ENCODE measurements at places on chromosomes 7 and 10. TPM values are rescaled to one million over a fixed set of nuclear protein-coding genes. Genes with fewer than 3 reads are reported as not detected.

DNA sequence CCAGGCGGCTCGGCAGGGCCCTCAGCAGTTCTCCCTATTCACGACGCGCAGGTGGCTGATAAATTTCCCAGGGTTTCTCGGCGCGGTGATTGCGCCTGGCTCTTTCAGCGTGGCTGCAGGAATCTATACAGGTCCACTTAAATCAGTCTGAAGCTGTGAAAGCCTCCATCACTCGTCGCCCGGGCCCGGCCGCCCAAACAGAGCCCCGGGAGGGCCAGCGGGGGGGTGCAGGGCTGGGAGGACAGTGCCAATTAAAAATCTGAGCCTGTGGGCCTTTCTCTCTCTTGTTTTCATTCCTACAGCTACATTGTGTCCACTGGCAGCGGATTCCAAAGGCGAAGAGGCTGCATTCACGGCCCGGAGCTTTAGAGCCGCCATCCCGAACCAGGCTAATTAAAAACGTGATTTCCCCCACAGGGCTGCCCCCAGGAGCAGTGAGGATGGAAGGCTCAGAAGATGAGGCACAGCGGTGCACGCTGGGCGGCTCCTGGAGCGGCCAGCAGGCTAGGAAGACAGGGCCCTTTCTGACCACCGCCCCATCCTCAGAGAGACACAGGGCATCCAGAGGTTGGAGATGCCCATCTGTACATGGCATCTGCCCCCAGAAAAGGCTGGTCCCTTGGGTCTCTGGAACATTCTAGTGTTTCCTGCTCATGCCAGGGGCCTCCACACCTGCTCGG is 100.7 kb downstream of the FAM53B start:
- no peak for DNase-seq

- no peak for DNase-seq
Measured at GRCh38 chr10:37754538-37755323, 102.7 kb downstream of the ZNF248 start.

GRCh38 chr7:99111591-99111990 is 32.3 kb downstream of the SMURF1 start:
- DNase-seq, result no peak

GRCh38 chr7:40220421-40220911 is 85.7 kb downstream of the SUGCT start:
- no peak for DNase-seq

GRCh38 chr7:106019470-106019820 is 56.4 kb downstream of the CDHR3 start:
- DNase-seq, result no peak

DNA sequence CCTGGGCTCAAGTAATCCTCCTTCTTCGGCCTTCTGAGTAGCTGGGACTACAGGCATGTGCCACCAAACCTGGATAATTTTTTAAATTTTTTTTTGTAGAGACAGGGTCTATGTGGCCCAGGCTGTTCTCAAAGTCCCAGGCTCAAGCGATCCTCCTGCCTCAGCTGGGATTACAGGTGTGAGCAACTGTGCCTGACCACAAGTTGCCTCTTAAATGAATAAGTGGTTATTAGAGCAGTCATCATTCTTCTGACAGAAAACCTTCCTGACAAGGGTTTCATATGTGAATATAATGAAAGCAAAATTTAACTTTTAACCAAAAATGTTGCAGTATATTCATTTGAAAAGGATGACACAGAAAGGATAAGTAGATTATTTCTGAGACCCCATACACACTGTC is 532.5 kb downstream of the GRM8 start:
- no peak for DNase-seq

GRCh38 chr7:2102375-2102723 is 130.4 kb downstream of the MAD1L1 start:
- DNase-seq, result no peak

DNA sequence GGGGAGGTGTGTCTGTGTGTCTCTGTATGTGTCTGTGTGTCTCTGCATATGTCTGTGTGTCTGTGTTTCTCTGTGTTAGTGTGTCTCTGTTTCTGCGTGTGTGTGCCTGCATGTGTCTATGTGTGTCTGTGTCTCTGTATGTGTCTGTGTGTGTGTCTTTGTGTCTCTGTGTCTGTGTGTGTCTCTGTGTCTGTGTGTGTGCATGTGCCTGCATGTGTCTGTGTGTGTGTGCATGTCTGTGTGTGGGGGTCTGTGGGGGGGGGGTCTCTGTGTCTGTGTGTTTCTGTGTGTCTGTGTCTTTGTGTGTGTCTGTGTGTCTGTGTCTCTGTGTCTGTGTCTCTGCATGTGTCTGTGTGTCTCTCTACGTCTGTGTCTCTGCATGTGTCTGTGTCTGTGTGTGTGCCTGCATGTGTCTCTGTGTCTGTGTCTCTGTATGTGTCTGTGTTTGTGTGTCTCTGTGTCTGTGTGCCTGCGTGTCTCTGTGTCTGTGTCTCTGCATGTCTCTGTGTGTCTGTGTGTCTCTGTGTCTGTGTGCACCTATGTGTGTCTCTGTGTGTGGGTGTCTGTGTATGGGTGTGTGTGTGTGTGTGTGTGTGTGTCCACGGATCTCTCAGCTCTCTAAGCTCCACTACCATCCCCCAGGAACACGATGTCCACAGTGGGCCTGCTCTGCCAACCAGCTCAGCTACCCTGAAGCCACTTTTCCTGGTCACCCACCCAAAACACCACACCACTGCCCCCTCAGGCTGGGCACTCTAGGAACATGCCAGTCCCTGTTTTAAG is 41.7 kb downstream of the RASGEF1A start:
- DNase-seq, result peak; percentile 3

DNA sequence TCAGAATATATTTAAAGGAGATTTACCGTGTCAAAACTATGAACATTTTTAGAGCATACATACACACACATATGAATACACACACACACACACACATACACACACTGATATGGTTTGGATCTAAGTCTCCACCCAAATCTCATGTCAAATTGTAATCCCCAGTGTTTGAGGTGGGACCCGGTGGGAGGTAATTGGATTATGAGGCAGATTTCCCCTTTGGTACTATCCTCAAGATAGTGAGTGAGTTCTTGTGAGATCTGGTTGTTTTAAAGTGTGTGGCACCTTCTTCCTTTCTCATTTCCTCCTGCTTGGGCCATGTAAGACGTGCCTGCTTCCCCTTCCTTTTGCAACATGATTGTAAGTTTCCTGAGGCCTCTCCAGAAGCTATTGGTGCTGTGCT is 515.0 kb upstream of the ZMIZ1 start:
- DNase-seq, result no peak

GRCh38 chr10:92801978-92802872 is 46.1 kb upstream of the EXOC6 start:
- no peak for DNase-seq

DNA sequence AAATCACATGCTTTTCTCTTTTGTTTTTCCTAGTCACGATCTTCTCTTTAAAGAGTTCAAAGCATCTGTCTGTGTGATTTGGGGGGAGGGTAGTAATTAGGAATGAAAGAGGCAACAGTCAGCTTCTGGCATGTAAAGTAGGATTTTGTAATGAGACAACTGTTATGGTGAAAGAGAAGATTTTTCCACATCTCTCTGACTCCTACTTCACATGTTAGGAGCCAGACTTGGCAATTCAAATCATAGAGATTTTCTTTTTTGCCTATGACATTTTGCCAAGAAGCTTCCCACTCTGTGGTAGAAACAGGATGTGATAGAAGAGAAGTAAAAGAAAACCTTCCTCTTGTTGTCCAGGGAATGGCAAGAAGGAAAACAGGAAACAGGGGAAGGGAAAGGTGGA is 38.3 kb upstream of the KLHL7 start:
- no peak for DNase-seq

DNA sequence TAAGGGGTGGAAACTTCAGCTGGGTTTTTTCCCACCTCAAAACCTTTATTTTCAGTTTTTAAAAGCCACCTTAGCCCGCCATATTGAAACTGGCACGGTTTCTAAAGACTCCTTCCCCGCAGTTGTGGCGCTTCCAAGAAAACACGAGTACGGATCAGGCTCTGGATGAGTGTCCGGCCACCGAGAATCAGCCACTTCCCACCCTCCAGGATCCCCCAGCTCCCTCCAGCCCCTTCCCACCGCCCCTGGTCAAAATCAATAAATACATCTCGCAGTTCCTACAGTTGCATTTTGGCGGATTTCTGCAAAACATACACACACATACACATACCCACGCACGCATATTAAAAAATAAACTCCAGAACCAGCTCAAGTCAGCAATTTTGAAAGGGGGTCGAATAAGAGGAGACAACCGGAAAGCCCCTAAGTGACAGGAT is 1.1 kb downstream of the SFMBT2 start:
- DNase-seq, result peak; percentile 35

DNA sequence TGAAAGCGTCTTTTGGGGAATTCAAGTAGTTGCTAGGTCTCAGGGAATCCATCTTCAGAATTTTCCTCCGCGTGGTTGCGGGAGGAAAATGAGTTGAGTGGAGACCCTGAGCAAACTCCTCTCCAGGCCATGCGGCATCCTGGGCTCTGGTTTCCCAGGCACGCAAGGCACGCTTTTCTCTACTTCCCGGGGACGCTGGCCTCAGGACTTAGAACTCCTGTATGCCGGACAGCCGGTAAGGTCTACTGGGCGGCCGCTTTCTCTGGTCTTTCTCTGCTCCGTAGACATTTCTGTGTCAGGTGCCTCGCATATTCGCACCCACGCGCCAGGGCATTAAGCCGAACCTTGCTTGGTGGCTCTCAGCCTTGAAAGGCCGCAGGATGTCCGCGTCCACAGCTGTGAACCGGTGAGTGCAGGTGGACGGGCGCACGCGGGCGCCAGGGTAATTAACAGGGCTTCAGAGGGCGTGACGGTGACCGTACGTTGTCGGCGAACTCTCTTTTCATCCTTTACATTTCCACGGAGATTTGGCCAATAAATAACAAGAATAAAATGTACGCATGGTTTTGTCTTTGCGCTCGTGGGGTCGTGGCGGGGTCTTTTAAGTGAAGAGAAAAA is 992 bp upstream of the RBM20 start:
- DNase-seq, result no peak

DNA sequence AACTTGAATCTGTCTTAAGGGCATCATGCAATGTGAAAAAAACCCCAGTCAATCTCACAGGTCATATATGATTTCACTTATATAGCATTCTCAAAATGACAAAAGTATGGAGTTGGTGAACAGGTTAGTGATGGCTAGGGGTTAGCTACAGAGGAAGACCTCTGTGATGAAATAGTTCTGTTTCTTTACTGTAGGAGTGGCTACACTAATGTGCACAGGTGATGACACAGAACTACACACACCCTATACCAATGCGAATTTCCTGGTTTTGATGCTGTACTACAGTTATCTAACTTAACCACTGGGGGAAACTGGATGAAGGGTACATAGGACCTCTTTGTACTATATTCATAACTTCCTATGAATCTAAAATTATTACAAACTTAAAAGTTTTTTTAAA is 541.8 kb downstream of the PARD3 start:
- DNase-seq, result no peak

DNA sequence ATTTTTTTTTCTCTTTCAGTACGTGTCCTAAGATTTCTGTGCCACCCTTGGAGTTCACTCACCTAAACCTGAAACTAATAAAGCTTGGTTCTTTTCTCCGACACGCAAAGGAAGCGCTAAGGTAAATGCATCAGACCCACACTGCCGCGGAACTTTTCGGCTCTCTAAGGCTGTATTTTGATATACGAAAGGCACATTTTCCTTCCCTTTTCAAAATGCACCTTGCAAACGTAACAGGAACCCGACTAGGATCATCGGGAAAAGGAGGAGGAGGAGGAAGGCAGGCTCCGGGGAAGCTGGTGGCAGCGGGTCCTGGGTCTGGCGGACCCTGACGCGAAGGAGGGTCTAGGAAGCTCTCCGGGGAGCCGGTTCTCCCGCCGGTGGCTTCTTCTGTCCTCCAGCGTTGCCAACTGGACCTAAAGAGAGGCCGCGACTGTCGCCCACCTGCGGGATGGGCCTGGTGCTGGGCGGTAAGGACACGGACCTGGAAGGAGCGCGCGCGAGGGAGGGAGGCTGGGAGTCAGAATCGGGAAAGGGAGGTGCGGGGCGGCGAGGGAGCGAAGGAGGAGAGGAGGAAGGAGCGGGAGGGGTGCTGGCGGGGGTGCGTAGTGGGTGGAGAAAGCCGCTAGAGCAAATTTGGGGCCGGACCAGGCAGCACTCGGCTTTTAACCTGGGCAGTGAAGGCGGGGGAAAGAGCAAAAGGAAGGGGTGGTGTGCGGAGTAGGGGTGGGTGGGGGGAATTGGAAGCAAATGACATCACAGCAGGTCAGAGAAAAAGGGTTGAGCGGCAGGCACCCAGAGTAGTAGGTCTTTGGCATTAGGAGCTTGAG is at the start of gene CFTR:
Gene CFTR, plus strand, starts transcription at position 801 of the 830 bp plus-strand sequence. CDS start 70 bp downstream, outside the sequence.
- DNase-seq, result peak; percentile 31

DNA sequence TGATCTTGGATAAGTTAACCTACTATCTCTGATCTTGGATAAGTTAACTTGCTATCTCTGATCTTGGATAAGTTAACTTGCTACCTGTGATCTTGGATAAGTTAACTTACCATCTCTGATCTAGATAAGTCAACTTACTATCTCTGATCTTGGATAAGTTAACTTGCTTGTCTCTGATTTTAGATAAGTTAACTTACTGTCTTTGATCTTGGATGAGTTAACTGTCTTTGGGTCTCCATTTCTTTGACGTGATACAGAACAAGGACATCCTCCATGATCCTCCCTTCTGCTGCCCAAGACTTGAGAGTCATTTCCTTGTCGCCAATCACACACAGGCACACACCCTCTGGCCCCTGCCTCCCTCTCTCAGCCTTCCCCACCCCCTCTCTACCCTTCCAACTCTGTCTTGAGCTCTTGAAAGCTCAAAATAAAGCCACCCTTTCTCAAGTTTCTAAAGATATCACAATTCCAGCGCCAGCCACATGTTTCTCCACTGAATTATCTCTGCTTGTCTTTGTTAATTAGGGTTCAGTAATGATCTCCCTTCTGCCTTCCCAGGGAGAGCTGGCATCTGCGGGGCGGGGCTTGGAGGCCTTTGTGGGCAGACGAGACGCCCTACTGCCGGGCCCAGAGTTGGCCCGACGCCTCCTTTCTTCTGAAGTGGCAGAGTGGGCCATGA is 85.1 kb upstream of the GTF2I start:
- DNase-seq, result no peak

- DNase-seq, result no peak
Measured at GRCh38 chr7:119007236-119007635, 782.7 kb downstream of the ANKRD7 start.

DNA sequence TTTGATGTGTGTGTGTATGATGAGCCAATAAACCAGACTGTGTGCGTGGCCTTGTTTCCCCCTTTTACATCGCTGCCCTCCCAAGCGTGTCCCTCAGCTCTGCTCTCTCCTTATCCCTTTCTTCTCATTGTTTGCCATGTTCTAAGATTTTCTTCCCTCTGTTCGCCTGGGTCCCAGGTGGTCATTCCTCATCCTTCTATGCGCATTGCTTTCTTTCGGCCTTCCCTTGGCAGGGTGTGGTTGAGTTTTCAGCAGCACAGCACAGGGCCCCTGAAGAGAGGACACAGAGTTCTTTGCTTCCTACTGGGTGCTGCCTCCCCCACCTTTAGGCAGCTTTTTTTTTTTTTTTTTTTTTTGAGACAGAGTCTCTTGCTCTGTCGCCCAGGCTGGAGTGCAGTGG is 23.1 kb downstream of the GBX1 start:
- DNase-seq, result no peak

- no peak for DNase-seq
Measured at GRCh38 chr7:80047856-80048459, 86.7 kb upstream of the GNAI1 start.

- no peak for DNase-seq
Measured at GRCh38 chr10:17981766-17982380, 30.2 kb downstream of the SLC39A12 start.

- no peak for DNase-seq
Measured at GRCh38 chr10:46306516-46307184, 19.9 kb downstream of the ANTXRL start.

The PTPRZ1 gene
- total RNA-seq, result 0.74 TPM

The C10orf71 gene
- not detected for total RNA-seq

The AKR1C3 gene
- 19.6 TPM for total RNA-seq

The TLX1 gene
- total RNA-seq, result not detected

The BTBD16 gene
- total RNA-seq, result not detected

The MACC1 gene
- total RNA-seq, result not detected

The GNAT3 gene
- total RNA-seq, result not detected

The TCAF2 gene
- 3.0 TPM for total RNA-seq
